IPS DF 19.7 (cell line): ENCODE measurements at places on chromosomes 2 and 18.

- no peak for DNase-seq
Measured at GRCh38 chr2:214648520-214648919, 161.0 kb downstream of the BARD1 start.

- no peak for DNase-seq
Measured at GRCh38 chr18:49968644-49969309, 155.4 kb upstream of the ACAA2 start.

GRCh38 chr2:126893153-126893552 lies 5.5 kb upstream of the TEX51 start:
- DNase-seq = no peak

DNA sequence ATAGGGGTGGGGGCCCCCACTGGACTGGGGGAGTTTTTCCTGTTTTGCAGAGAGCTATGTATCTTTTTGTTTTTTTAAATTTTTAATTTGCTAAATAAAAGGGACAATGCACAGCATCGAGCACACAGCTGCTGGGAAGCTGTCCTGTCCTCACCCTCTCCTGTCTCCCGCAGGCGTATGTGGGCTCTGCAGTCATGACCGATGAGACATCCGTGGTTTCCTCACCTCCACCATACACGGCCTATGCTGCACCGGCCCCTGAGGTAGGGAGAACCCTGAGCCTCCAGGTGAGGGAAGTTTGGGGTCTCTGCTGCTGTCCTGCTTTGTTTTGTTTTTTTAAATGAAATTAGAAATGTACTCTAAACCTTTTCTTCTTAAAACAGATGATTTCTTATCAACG lies 27.6 kb downstream of the PLEKHB2 start:
- DNase-seq = no peak

- no peak for DNase-seq
Measured at GRCh38 chr2:119702203-119702917, 23.4 kb downstream of the TMEM177 start.

DNA sequence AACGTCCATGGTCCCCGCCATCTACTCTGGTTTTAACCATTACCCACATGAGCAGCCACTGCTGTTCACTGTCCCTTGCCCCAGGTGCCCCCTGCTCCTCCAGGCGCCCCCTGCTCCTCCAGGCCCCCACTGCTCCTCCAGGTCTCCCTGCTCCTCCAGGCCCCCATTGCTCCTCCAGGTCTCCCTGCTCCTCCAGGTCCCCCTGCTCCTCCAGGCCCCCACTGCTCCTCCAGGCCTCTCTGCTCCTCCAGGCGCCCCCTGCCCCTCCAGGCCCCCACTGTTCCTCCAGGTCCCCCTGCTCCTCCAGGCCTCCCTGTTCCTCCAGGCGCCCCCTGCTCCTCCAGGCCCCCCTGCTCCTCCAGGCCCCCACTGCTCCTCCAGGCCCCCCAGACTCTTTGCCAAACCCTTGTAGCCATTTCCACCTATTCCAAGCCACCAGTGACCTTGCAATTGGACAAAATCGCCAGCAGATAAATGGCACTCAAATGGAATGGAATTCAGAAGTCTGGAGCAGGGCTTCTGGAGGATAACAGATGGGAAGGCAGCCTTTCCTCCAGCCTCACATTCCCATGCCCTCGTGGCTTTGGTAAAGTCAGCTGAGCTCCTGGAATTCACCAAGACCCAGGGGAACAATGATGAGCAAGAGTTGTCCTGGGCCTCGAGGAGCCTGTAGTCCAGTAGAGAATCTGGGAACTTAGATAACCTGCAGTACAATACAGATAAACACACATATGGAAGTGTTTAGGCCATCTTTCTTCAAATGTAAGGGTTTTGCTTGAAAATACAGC lies 13.3 kb upstream of the RPL31 start:
- DNase-seq = no peak

GRCh38 chr2:133733901-133734255 lies 165.6 kb upstream of the NCKAP5 start:
- DNase-seq = no peak

DNA sequence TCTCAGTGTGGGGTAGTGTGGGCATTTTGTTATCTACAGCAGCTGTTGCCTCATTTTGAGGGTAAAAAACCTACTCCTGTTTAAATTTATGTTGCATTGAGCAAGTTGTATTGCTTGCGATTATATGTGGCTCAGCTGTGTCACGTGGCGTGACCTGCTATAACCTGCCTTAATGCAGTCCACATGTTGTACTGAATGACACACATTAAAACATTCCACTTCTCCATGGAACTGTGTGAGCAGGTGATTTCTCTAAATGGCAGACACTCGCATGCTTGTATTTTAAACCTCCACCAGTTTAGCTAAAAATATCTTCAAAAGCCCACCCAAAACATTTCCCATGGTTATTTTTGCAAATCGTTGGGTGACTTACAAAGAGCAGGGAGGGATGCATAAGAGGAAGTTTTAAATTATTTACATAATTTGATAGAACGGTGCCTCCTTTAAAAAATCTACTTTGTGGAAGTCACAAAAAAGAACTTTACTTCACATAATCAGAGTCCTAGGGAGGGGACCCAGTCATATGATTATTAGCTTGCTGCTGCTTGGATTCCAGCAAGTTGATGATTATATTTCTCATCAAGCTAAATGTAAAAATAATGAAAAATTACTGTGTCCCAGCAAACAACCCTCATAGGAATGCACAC lies 163.3 kb upstream of the ZEB2 start:
- DNase-seq = no peak

GRCh38 chr18:38466426-38466825 lies 900.8 kb upstream of the CELF4 start:
- no peak for DNase-seq

DNA sequence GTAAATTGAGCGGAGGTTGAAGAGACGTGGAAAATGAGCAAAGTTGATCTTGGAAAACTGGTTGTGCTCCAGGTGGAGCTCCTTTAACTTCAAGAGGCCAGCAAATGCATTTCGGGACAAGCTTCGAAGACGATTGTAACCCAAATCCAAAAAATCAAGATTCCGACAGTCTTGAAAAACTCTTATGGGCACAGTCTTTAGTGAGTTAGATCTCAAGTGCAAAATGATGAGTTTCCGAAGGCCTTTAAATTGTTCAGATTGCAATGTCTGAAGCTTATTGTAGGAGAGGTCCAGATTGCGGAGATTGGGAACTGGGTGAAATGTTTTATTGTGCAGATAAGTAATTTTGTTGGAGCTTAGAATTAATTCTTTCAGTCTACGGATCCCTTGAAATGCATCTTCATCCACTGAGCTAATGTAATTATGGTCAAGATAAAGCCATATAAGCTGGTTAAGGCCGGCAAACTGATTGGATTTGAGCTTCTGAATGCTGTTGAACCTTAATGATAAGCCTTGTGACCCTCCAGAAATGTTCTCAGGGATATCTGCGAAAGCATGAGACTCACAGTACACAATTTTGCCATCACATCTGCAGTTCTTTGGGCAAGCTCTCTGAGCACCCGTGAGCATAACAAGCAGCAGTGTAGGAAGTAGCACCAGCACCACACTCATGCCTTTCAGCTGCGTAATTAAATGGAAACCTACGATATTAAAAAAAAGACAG lies 2.9 kb downstream of the LRRTM4 start:
- DNase-seq = no peak

- no peak for DNase-seq
Measured at GRCh38 chr2:75100801-75101151, 98.5 kb downstream of the TACR1 start.

- no peak for DNase-seq
Measured at GRCh38 chr2:74764429-74765272, 69.3 kb upstream of the HK2 start.

- no peak for DNase-seq
Measured at GRCh38 chr2:25608718-25609117, 64.7 kb downstream of the DTNB start.

DNA sequence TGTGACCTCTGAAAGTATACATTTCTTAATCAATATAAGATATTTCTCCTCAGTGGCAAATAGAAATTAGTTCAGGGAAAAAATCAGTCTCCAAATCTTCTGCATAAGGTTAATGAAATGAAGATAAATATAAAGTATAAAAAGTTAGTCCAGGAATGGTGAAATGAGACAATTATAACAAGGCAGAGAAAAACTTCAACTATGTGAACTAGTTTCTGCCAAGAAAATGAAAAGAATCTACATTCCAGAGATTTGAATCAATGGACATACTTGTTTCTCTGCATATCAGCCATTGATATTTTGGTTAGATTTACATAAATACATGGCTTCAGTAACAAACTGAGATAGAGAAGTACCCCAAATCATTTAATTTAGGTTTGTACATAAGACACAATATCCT lies 249.0 kb downstream of the EXOC6B start:
- no peak for DNase-seq

DNA sequence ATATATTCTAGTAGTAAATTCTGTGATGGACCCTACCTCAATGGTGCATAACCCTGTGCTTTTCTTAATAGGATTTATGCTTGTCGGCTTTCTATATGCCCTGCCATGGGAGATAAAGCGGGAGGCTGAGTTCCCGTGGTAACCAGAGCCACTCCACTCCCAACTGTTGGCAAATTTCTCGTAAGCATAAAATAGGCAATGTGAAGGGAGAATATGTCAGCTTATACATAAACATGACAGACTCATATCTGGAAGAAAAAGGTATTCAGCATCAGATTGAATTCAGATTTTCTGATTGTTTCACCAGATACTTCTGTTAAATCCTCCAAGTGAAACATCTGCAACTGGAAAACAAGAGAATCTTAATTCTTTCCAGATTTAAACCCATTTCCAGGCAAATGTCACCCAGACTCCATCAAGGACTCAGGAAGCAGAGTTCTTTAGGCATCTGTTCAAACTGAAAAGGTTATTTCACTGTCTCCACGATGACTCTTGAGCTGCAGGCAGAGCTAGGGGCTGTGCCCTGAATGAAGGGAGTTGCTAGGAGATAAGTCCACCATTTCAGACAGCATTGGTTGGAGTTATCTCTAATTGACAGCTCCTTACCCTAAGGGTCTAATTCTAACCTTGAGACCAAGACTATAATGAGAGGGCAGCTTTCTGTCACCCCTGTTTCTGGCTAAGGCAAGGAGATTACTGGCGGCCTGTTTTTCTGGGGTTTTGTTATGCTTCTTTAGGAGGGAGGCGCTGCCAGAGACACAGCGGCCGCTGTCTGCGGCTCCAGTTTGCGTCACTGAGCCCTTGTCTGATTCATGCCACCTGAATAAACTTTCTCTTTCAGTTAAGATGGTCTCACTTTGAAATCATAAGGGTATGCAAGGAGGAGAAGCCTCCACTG lies 381.3 kb downstream of the SOX11 start:
- DNase-seq = no peak

- no peak for DNase-seq
Measured at GRCh38 chr18:54923339-54923956, 35.8 kb downstream of the CCDC68 start.

GRCh38 chr2:159795841-159796690 lies 1.9 kb downstream of the CD302 start:
- no peak for DNase-seq

GRCh38 chr2:19823507-19823906 lies 78.3 kb downstream of the TTC32 start:
- no peak for DNase-seq

DNA sequence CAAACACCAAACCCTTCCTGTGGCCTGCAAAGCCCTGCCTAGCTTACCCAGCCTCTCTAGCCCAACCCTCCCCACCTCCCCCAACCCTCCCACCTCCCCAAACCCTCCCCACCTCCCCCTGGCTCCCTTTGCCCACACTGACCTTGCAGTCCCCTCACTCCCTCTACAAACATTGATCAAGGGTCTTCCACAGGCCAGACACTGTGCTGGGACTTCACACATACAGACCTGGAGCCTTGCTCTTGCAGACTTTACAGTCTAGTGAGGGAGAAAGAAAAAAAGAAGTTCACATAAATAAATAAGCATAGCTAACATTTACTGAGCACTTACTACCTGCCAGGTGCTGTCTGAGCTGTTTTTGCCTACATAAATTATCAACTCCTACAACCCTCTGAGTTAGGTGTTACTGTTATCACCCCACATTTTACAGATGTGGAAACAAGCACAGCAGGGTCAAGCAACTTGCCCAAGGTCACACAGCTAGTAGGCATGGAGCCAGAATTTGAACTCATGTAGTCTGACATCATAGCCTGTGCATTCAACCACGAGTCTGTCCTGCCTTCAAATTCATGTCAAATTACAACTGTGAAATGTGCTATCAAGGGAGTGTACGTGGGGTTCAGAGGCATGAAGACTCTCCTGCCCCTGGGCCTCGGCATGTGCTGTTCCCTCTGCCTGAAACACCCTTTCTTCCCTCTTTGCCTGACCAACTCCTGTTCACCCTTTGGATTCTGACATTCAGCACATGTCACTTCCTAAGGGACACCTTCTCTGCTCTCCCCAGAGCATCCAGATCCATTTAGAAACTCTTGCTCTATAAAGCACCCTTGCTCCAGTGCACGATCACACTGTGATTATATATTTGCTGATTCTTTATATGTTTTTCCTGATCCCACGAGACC lies 209.9 kb downstream of the TNS1 start:
- no peak for DNase-seq

DNA sequence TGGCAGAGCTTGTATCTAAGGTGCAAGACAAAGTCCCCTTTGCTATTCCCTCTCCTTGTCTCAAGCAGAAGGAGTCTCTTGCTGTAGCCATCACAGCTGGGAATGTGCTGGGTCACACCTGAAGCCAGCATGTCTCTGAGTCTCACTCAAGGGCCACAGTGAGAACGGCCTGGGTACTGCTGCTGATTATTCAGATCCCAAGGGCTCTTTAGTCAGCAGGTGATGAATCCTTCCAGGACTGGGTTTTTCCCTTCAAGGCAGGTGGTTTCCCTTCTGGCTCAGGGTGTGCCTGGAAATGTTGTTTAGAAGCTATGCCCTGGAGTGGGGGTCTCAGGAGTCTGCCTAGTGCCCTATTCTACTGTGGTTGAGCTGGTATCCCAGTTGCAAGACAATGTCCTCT lies 356.3 kb downstream of the PARD3B start:
- no peak for DNase-seq

GRCh38 chr2:30645081-30645744 lies 162.0 kb downstream of the CAPN13 start:
- DNase-seq = no peak

- DNase-seq = no peak
Measured at GRCh38 chr18:14925281-14925709, 177.3 kb downstream of the ANKRD30B start.

DNA sequence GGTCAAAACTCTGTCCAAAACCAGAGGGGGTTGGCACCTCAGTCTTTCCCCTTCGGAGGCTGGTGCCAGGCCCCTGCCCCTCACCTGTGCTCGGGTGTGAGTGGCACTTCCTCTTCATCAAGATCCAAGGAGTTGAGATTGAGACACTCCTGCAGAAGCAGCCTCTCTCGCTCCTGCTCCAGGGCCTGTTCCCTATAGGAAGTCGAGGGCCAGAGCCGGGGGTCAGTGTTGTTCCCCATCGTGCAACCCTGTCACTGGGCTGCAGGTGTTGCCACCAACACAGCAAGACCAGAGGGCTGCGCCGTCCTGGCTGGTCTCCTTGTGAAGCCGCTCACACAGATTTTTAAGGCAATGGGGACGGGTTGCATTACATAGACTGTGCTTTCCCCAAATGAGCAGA lies 18.9 kb downstream of the FAM178B start:
- no peak for DNase-seq

GRCh38 chr2:208491641-208492040 lies 85.0 kb downstream of the PTH2R start:
- DNase-seq = no peak

- DNase-seq = no peak
Measured at GRCh38 chr2:240500561-240501423, 57.0 kb downstream of the ANKMY1 start.
